A549 treated with ZK216348 at 1 μM for 4 hours (cell line): ENCODE measurements at places on chromosomes 11 and 22. TPM values are rescaled to one million over a fixed set of nuclear protein-coding genes. Genes with fewer than 3 reads are reported as not detected.

Gene AQP11
- 0.98 to 2.6 TPM (median 2.1 TPM) in 5 replicates for total RNA-seq

Gene IGLL1
- not detected in 5 replicates for total RNA-seq

Gene ROM1
- total RNA-seq: 3.5 to 4.8 TPM (median 4.4 TPM) in 5 replicates

Gene FOLR2
- not detected in 5 replicates for total RNA-seq

Gene ATP6V1E1
- total RNA-seq: 112 to 135 TPM (median 122 TPM) in 5 replicates

Gene CEP164
- 14.5 to 20.3 TPM (median 17.7 TPM) in 5 replicates for total RNA-seq

Gene STT3A
- 90.4 to 119 TPM (median 103 TPM) in 5 replicates for total RNA-seq

Gene LRRN4CL
- 0.09 to 0.25 TPM (median 0.14 TPM) in 3 of 5 replicates, not detected in the others for total RNA-seq

Gene SERPING1
- total RNA-seq: 0.21 to 0.85 TPM (median 0.42 TPM) in 5 replicates

Gene RBM4B
- 15.4 to 24.4 TPM (median 21.5 TPM) in 5 replicates for total RNA-seq

Gene MPZL3
- 0.28 to 0.49 TPM (median 0.42 TPM) in 5 replicates for total RNA-seq

Gene VWCE
- total RNA-seq: 0.25 to 1.0 TPM (median 0.54 TPM) in 5 replicates

Gene DCHS1
- total RNA-seq: 0.05 to 0.13 TPM (median 0.10 TPM) in 5 replicates

Gene RTN4R
- total RNA-seq: 5.4 to 14.5 TPM (median 13.8 TPM) in 5 replicates
